ENCODE measurements at places on chromosomes 1 and 21. TPM values are rescaled to one million over a fixed set of nuclear protein-coding genes. Genes with fewer than 3 reads are reported as not detected.

DNA sequence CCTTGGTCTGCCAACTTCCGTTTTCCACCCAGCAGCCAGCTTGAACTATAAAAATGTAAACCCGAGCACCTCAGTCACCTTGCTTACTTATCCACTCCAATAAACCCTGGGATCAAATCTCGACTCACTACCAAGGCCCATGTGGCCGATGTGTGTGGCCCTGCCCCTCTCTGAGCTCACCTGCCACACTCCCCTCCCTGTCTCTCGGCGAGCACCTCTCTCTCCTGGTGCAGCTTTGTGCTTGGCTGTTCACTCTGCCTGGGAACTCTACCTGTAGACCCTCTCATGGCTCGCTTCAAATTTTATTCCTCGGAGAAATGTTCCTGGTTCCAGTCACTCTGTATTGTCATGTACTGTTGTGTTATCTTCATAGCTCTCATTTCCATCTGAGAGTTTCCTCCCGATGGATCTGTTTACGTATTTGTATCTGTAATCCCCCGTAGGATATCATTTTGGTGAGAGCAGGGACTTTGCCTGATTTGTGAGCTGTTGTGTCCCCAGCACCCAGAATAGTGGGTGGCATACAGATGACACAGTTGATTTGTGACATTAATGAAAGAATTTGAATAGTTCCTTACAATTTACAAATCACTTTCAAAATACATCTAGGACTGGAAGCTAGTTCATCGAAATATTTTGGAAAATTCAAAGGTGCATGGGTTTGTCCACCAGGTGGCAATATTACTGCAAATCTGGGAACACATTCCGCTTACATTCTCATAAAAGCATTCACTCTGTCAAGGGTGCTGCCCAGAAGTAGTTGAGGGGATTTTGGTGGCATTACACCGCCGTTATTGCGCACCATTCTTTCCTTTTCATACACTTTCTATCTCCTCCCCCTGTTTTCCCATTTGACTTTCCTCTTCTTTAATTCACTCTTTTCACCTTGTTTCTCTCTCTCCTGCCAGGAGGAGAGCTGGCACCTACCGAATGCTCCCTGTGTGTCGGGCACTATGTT lies 95.3 kb downstream of the ABCA4 start:
- no peak for DNase-seq

GRCh38 chr1:171032822-171033702 lies 57.6 kb upstream of the FMO3 start:
- DNase-seq = no peak

- no peak for DNase-seq
Measured at GRCh38 chr1:99456536-99456935, 189.4 kb upstream of the PALMD start.

GRCh38 chr21:44710756-44711326 lies 531 bp downstream of the TSPEAR start:
- DNase-seq = no peak

DNA sequence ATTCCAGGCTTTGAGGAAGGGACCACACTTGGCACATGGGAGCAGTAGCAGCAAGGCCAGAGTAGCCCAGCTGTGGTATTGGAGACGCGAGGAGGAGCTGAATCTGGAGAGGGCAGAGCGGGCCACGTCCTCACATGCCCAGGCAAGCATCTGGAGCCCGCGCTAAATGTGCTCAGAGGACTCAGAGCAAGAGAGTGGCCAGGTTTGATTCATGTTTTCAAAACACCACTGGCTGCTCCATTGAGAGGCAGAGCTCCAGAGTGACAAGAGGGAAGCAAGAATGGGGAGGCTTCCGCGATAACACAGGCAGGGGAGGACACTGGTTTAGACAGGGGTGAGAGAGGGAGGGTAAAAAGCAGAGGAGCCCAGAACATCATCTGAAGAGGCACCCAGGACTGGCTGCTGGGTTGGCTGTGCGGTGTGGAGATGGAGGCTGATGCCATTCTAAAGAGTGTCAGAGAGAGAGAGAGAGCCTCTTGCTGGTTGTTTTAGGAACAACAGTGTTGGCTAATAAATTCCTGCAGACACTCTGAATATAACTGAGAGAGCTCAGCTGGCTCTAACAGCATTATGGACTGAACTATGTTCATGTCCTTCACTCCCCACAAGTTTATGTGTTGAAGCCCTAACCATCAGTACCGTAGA lies 32.3 kb downstream of the RCAN1 start:
- no peak for DNase-seq

DNA sequence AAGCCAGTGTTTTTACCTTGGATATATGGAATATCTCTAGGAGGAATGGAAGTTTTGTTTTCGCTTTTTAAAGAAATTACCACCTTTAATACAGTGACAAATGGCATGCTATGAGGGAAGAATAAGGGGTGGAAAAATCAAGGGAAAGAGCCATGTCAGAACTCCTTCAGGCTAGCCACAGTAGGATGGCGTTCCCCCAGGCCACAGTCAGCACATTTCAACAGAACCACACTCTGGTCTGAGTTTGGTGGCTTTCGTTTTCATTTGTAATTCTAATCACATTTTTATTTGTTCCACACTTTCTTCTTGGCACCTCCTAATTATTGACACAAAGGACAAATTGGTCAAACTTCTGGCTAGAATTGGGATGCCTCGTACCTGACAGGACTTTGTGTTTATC lies 60.3 kb upstream of the RCOR3 start:
- no peak for DNase-seq

DNA sequence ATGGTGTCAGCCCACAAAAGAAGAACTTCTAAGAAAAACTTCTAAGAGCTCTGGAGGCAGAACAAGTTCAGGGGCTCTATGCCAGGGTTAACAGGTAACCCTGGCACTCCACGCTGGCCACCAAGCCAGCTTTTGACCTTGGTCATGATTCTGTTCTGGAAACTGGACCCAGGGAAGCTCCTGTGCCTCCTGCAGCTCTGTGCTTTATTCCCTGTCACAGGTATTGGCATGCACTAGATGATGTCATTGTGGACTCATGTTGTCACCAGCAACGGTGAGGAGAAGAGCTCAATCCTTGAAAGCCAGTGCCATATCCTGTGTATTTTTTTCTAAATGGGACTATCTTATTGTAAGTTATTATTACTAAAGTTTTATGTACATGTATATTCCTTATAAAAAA lies 56.7 kb upstream of the GCLM start:
- DNase-seq = no peak

Gene CNN3
- polyA plus RNA-seq = 396 TPM

DNA sequence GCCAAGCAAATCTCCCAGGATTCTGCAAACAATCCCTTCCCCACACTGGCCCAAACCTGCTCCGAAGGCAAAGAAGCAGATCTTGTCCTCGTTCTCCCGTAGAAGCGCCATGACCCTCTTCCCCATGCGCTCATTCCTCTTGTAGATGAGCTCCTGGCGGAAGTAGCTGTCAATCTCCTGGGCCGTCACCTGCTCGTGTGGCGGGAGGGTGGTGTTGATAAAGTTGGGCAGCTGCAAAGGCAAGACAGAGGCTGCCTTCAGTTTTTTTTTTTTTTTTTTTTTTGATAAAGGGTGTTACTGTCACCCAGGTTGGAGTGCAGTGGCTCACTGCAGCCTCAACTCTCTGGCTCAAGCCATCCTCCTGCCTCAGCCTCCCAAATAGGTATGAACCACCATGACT lies 202.7 kb downstream of the TRABD2B start:
- no peak for DNase-seq

- DNase-seq = no peak
Measured at GRCh38 chr21:25031750-25032149, 575.5 kb downstream of the MRPL39 start.

- DNase-seq = no peak
Measured at GRCh38 chr1:12464045-12464461, 154.0 kb downstream of the DHRS3 start.

DNA sequence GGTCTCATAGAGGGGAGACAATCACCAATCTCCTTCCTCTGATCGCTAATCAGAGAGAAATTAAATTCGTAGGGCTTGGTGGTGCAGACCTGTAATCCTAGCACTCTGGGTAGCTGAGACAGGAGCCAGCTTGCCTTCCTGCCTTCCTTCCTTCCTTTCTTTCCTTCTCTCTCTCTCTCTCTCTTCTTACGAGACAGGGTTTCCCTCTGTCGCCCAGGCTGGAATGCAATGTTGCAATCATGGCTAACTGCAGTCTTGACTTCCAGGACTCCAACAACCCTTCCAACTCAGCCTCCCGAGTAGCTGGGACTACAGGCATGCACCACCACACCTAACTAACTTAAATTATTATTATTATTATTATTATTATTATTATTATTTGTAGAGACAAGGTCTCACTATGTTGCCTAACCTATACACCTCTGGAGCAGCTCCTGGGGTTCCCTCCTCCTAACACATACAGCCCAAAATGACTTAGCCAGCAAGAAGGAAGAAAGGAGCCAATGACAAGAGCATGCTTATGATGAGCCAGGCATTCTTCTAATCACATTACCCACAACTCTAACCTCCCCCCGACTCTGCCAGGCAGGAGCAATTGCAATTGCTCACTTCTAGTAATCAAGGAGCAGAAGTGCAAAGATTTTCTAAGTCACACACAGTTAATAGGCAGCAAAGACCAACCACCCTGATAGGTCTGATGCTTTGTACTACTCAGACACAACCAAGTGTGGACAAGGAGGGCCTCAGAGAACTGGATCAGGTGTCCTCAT lies 105.4 kb upstream of the F3 start:
- DNase-seq = no peak

- DNase-seq = no peak
Measured at GRCh38 chr1:78254517-78254916, 208.8 kb downstream of the GIPC2 start.

Gene SLC9C2
- polyA plus RNA-seq = 1.1 TPM

- no peak for DNase-seq
Measured at GRCh38 chr1:156420205-156421061, 51.4 kb downstream of the RHBG start.

DNA sequence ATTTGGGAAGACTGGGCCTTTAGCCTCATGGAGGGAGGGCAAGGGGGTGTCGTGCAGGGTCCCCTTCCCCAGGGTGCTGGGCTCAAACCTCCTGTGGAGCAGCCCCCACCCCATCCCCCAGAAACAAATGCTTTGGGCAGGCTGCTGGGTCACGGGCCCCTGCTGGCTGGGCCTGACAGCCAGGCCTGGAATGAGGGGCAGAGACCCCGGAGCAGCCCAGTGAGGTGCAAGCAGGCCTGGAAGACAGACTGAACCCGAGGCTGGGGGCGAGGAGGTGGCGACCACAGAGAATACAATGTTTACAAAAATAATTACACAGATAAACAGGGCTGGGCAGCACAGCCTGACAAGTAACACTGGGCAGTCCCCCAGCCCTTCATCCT lies 5.3 kb downstream of the CCDC24 start:
- no peak for DNase-seq

DNA sequence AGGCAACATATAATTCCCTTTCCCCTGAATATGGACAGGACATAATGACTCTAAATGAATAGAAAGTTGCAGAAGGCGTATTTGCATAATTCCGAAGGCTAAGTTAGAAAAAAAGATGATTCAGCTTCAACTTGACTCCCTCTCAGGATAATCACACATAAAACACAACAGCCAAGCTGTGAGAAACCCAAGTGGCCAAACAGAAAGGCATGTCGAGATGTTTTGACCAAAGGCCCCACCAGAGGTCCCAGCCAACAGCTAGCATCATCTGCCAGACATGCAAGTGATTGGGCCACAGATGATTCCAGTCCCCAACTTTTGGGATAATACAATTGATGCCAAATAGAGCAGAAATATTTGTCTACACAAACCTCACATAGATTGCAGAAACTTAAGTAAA lies 444.9 kb downstream of the LTN1 start:
- no peak for DNase-seq

DNA sequence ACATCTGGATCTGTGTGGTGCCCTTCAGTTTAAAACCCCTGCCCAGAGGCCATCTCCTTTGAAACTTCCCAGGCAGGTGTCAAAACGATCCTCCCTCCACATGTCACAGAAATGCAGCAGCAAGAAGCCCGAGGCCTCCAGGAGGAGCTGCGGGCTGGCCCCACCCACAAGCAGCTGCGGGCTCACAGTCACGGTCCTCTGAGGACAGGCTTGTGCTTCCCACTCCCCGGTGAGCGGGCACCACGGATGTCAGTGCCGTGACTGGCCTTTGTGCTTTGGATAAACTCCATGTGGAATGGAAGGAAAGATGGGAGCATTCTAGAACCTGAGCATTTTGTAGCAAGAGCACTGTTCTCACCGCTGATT lies 65.8 kb downstream of the SIK1 start:
- no peak for DNase-seq

DNA sequence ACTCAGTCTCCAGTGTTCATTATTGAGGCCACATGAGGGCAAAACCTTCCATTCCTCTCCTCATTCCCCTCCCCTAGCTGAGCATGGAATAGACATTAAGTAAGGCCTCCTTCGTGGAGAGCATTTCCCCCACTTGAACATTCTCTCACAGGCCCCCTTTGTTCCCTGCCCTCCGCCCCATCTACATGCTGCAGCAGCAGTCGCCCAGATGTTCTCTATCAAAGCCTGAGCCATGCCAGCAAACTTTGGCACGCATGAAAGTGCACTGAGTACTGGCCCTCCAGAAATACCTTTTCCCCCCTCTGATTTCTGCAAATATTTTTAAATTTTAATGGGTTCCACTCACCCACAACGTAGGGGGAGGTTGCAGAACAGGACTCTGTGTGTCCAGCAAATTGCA lies 20.9 kb upstream of the GORAB start:
- no peak for DNase-seq

Gene FNBP1L
- polyA plus RNA-seq = 132 TPM

Gene S100A12
- polyA plus RNA-seq = not detected

Gene DMBX1
- polyA plus RNA-seq = 0.06 TPM

Gene OR10Z1
- 0.04 TPM for polyA plus RNA-seq

DNA sequence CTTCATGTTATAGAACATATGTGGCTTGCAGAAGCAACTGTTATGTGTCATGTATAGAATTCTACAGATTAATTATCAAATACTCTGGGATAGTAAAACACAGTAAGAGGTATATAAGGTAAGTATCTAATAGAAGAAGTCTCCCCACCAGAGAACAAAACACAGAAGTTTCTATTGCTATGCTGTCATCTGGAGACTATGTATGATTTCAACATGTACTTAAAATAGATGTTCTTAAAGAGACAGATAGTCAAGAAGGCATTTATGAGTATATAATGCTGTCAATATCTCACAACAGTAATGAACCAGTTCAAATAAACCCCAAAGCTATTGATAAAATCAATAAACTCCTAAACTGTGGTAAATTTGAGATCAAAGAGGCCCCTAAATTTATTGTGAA lies 8.1 kb upstream of the ADCY10 start:
- DNase-seq = no peak

Gene MAPKAPK2
- polyA plus RNA-seq = 78.0 TPM

- no peak for DNase-seq
Measured at GRCh38 chr1:199742547-199742946, 285.0 kb upstream of the NR5A2 start.

Gene MCL1
- 183 TPM for polyA plus RNA-seq

DNA sequence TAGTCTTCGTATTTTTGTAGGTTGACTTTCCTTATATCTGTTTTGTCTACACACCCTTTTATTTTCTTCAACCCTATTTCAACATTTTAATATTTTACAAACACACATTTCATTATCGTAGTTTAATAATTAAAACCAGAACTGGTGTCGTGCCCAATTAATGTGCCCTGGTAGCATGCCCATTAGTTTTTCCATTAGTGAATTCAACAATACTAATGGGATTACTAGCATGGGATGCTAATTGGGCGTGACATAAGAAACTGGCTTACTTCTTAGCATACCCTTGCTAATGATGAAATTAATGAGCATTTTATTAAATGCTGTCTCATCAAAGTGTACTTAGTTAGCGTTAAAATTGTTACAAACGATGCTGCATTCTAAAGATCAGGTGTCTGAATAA lies 332.7 kb downstream of the USH2A start:
- no peak for DNase-seq

Gene LRRN2
- polyA plus RNA-seq = 15.7 TPM

Gene RXRG
- polyA plus RNA-seq = 2.0 TPM

Gene SYCP1
- polyA plus RNA-seq = 0.11 TPM

Gene RIPK4
- polyA plus RNA-seq = 18.8 TPM
